CD8-positive, alpha-beta memory T cell (primary cell): ENCODE measurements at places on chromosomes 6 and 20. TPM values are rescaled to one million over a fixed set of nuclear protein-coding genes. Genes with fewer than 3 reads are reported as not detected.
A peak's percentile ranks its signal among the peaks of the same experiment; 100 is the strongest.

The CRYBG1 gene
- 32.3 TPM for total RNA-seq

The JAG1 gene
- 0.11 TPM for total RNA-seq

The VWA7 gene
- total RNA-seq, result 1.7 TPM

DNA sequence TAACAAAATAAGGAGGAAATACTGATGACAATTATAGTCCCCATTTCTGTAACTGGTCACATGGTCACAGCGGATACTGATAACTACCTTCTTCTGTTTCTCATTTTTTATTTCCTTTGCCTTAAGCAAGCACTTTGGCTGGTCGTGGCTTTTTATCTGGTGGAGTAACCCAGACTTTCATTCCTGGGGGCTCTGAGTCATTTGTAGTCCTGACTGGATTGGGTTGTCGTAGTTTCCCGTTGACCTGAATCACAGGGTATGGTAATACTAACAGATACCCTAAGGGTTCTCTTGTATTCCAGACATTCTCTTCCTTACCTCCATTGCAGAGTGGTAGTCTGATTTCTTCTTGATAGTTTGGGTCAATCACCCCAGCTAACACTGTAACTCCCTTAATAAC is 500.3 kb upstream of the ADGRB3 start:
- H3K4me1 ChIP-seq, result no peaks in the 10 kb centered on the region
- no peak overlapping the region for H3K27ac ChIP-seq
- no peaks in the 10 kb centered on the region for H3K36me3 ChIP-seq
- H3K27me3 ChIP-seq, result no peaks in the 10 kb centered on the region

DNA sequence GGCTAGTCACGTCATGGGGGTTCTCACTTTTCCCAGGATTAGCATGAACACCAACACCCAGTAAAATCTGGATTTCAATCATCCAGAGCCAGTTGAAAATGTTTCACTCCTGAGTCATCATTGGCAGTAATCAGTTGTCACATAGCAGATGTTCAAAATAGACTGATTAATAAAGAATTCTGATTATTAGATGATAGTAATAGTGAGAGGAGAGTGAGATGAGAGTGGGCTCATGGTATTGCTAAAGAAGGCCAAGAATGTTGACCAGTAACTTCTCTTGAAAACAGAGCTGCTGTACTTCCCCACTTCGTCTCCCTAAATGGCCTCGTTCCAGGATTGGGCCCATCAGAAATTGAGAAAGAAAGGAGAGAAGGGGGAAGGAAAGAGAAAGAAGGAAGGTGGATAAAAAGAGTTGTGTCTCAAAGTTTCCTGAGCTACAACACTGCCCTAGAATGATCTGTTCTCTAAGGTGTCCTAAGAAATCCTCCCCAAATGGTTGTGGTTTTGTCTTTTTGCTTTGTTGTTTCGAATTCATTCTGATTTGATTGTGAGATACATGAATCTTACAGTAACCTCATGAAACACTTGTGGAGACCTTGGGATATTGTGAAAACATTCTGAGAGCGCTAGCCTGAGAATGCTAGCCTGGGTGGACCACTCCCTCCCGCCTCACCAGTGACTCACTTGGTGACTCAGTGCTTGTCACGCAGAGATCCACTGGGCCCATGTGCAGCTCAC is 502.2 kb upstream of the JARID2 start:
- no peak overlapping the region for H3K27ac ChIP-seq
- no peaks in the 10 kb centered on the region for H3K27me3 ChIP-seq
- no peaks in the 10 kb centered on the region for H3K36me3 ChIP-seq
- no peak overlapping the region for H3K4me3 ChIP-seq

DNA sequence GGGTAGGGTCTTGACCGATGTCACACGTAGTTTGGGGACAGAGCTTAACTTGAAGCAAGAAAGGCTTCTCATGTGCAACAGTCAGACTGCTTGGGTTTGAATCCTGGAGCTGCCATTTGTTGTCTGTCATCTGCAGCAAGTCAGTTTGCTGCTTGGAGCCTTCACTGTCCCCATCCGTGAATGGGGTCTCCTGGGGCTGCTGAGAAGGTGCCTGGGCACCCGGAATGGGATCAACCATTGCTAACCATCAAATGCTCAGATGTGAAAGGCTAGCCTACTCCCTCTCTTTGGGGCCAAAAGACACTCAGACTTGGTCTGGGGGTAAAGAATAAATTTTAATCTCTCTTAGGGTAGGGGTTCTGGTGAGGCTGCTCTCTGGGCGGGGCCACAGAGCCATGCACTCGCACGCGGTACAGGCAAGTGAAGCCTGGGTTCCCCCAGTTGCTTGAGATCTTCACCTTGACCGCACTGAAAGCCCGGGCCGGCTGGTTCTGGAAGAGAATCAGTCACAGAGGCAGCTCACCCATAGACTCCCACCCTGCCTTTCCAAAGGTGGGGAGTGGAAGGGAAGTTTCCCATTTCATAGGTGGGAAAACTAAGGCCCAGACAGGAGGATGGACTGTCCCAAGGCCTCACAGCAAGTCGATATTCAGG is 20.6 kb downstream of the SUN5 start:
- H3K27ac ChIP-seq, result no peak overlapping the region
- no peak for DNase-seq
- no peak overlapping the region for H3K4me3 ChIP-seq
- H3K4me1 ChIP-seq, result no peaks in the 10 kb centered on the region
- H3K27me3 ChIP-seq, result no peaks in the 10 kb centered on the region
- no peaks in the 10 kb centered on the region for H3K36me3 ChIP-seq

DNA sequence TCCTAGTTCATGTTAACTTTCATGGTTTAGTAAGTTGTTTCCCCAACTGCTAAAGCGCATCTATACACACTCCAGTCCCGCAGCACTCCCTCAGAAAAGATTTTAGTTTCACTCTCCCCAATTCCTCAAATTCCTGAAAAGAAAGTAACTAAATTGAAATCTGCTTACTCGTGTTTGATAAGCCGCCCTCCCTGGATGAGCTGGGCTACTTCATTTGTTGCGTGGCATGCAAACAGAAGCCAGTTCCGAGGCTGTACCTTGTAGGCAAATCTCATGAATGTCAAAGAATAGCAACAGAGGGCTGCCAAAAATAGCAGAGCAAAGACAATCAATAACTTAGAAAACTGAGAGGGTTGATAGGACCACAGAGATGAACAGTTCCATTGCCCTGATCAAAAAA is 16.9 kb downstream of the MPC1 start:
- peaks cover 7% of the 10 kb centered on the region for H3K36me3 ChIP-seq
- no peak overlapping the region for H3K27ac ChIP-seq
- H3K4me3 ChIP-seq, result no peak overlapping the region
- H3K27me3 ChIP-seq, result no peaks in the 10 kb centered on the region

DNA sequence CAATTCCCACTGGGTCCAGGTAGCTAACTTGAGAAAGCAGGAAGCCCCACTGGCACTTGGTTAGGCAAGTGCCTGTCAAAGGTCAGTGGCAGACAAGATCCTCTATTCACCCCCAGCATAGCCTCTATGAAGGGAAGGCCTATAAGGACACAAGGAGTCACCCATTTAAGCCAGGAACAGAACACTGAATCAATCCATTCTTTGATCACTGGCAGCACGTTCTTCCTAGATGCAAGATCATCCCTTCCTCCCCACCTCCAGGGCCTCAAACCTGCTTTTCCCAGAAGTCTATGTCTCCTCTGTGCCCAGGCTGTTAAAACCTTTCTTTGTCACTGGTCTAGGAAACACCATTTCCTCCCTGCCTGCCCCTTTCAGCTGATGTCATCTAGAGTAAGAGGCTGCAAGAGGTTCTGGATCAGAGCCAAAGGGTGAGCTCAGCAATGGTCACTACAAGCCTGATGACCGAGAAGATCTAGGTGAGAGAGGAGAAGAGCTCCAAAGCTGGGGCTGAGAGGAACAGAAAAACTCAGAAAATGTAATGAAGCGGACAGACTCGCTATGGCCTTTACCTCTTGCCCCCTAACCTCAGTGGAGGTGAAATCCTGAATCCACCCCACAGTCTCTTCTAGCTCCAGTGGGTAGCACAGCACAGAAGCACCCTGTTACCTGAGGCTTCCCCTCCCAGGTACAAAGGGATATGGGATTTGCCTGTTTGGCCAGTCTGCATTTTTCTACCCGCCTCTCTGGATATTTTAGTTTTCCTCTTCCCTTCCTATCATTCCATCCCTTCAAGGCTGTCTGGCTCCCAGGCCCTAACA is 1.8 kb downstream of the GTPBP2 start:
- H3K27ac ChIP-seq, result peak overlapping the region; percentile 89
- H3K4me1 ChIP-seq, result peaks cover 11% of the 10 kb centered on the region
- H3K27me3 ChIP-seq, result no peaks in the 10 kb centered on the region
- no peak for DNase-seq

DNA sequence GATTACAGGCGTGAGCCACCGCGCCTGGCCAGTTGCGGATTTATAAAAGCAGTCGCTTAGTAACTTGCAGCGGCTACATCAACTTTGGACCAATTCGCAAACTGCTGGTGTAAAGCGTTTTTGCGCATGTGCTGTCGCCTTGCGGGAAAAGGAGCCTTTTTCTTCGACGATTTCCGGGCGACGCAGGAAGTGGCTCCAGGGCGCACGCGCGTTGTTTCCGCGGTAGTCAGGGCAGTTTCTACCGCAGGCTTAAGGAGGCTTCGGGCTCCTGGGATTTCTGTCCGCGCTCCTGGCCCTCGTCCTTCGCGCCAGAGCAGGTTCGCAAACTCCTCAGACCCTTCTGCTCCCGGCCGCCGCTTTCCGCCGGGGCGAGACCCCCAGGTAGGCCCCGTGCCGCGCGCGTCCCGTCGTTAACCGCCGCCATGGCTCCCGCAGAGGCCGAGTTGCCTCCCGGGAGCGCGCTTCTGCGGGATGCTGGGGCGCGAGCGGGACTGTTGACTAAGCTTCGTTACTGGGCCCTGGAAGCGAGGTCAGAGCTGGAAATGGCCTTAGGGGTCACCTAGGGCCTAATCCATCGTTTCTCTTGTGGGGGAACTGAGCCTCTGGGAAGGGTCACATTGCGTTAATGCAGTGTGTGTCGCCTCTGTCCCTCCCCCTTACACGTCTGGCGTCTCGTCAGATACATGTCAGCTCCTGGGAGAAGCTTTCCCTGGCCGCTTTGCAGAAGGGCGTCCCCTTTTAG is at the start of gene RAE1:
Gene RAE1 (plus strand): TSS at position 214 of the 742 bp plus-strand sequence. CDS start 2,784 bp downstream, outside the sequence.
- H3K27ac ChIP-seq, result peak within 1 kb of the TSS; percentile 85
- peaks cover 27% of the 10 kb centered on the region for H3K36me3 ChIP-seq
- DNase-seq, result peak; percentile 89
- no peaks in the 10 kb centered on the region for H3K27me3 ChIP-seq
- peak within 1 kb of the TSS; percentile 95 for H3K4me3 ChIP-seq
